Kidney tubule cell (primary cell): ENCODE measurements at places on chromosomes 3 and 15.

DNA sequence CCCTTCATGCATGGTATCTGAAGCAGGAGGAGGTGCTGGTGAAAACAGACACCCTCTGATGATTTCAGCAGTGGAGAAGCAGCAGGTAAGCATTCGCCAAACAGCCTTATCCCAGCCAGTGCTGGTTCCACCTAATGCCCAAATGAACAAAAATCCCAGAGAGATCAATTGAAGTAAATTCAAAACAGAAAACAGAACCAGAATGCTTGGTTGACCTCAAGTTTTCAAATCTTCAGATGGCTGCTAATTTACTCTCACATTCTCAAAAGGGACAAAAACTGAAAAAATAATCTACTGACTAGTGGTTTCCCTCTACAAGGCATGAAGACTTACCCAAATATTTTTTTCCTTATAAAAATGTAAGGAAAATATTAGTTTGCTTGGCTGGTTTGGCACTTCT is 87.0 kb upstream of the MYO5C start:
- no peak for DNase-seq

DNA sequence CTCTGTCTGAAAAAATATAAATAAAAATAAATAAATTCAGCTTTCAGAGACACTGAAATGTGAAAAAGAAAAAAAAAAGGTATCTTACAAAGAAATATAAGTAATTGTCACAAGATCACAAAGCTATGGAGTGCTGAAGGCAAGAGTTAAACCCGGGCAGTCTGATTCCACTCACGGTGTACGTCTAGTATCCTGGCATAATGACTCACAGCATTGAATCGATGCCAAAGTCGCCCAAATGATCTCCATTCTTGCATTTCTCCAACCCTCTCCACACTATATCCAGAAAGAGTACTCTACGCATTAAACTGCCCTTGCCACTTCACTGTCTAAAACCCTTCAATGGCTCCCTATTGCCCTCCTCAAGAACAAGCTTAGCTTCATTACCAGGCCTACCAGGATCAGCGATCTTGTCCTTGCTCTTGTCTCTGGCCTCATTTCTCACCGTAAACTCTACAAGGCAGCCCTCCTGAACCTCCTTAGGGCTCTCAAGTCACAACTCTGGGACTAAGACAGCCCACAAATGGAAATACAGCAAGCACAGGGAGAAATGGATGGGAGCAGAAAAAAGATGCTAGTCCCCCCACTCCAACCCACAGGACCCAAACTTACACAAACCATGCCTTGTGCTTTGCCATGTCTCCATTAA is 7.7 kb downstream of the SUCLG2 start:
- peak; percentile 7 for DNase-seq

GRCh38 chr15:72962054-72962702 is 90.1 kb upstream of the NEO1 start:
- no peak for DNase-seq

DNA sequence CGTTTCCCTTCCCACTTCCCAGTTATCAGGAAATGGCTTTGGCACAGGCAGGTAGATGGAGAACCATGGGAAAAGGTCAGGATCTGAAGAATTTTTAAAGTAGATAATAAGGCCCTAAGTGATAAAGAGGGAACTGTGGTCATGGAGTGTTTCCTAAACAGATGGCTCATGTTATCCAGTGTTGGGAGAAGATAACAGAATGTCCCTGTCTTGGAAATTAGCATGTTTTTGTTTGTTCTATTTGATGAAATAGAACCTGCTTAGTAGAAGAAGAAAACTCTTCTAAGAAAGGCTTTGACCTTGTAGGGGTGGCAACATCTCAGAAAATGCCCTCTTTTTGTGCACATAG is 8.8 kb downstream of the LRRC3B start:
- DNase-seq, result no peak

- no peak for DNase-seq
Observed at GRCh38 chr3:9649791-9650521, 651 bp downstream of the MTMR14 start.
